ENCODE measurements at places on chromosomes 1 and 21.

GRCh38 chr21:32335601-32336575 is 37.2 kb downstream of the MRAP start:
- no peak for DNase-seq

GRCh38 chr1:192158181-192158580 is at the start of gene RGS18:
RGS18 (plus strand) TSS chr1:192158462; CDS start chr1:192158638, 176 bp downstream.
- DNase-seq, result no peak

GRCh38 chr1:34478515-34479076 is 276.3 kb upstream of the GJB5 start:
- DNase-seq, result no peak

DNA sequence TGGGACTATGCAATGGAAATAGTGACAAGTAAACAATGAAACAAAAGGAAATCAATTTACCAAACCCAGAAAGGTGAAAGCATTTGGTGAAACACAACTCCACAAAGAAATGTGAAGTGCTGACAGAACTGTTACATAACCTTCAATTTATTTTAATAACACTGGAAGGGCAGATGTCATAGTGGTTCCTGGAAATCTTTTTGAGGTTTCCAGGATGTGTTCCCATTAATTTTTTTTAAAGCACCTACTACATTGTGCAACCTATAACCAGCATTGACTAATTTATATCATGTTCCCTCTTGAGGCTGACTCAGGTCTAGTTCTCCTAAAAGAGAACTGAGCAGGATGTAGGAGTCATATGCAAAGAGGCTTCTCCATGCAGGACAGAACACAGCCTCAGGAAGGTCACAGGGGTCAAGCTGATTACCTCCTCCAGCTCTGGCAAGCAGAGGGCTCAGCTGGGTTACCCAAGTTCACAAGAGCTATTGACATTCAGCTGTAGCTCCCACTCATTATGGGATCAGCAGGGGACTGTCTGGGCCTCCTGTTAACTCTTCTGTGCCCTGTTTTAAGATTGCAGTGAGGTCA is 157.1 kb upstream of the NRIP1 start:
- DNase-seq, result peak; percentile 97

- DNase-seq, result peak; percentile 99
Measured at GRCh38 chr1:36366091-36366661, 19.5 kb downstream of the STK40 start.

DNA sequence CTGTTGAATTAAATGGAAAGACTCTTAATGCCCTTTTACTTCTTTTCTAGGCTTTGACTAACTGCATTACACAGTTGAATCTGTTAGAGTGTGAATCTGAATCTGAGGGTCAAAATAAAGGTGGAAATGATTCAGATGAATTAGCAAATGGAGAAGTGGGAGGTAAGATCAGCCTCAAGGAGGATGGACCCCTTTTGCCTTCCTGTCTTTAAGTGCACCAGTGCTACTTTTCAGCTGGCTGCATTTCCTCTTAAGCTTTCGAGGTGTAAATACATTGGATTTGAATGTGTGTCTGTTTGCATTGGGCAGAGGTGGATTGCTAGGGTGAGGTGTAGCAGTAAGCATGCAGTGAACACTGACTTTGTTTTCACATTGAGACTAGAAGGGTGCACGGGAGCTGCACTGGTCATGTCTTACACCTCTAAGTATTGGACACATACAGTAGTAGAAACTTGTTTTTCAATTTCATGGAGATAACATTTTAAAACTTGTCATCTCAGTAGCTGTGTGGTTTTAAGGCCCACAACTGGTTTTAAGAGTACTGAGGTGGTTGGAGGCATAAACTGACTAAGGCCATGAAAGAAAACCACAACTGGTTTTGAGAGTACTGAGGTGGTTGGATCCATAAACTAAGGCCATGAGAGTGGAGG is 35.4 kb downstream of the MIA3 start:
- DNase-seq, result no peak

DNA sequence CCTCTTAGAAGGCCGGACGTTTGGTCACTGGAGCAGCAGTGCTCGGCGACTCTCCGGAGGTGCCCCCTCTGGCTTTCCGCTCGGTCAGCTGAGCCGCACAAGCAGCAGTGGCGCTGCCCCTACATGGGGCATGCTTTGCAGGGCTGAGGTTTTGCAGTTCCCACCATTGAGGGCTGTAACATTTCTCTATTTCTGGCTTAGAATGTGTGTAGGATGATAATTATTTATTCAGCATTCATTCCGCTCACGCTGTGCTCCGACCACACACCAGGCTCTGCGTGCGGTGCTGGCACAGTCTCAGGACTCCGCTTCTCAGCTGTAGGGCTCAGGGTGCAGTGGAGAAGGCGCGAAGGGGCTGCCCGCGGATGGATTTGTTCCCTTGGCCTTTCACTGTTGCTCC is 119.5 kb downstream of the PCBP3 start:
- no peak for DNase-seq

GRCh38 chr1:19405195-19405760 is 80.1 kb downstream of the CAPZB start:
- peak; percentile 99 for DNase-seq

- DNase-seq, result no peak
Measured at GRCh38 chr1:68211761-68212380, 20.5 kb downstream of the WLS start.

DNA sequence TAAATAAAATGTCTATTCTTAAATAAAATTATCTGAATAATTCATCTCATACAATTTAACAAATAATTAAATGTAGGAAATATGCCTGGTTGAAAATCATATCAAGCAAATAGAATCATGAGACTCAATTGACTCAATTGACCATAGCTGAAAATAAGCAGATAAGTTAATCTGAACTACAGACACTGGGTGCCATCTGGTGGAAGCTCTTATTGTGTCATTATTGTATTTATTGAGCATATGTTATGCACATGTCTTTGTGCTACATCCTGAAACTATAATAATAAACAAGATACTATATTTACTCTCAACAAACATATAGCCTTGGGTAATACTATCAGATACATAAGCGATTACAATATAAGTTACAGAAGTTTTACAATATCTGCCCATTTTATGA is 41.0 kb downstream of the BRINP3 start:
- DNase-seq, result peak; percentile 78

DNA sequence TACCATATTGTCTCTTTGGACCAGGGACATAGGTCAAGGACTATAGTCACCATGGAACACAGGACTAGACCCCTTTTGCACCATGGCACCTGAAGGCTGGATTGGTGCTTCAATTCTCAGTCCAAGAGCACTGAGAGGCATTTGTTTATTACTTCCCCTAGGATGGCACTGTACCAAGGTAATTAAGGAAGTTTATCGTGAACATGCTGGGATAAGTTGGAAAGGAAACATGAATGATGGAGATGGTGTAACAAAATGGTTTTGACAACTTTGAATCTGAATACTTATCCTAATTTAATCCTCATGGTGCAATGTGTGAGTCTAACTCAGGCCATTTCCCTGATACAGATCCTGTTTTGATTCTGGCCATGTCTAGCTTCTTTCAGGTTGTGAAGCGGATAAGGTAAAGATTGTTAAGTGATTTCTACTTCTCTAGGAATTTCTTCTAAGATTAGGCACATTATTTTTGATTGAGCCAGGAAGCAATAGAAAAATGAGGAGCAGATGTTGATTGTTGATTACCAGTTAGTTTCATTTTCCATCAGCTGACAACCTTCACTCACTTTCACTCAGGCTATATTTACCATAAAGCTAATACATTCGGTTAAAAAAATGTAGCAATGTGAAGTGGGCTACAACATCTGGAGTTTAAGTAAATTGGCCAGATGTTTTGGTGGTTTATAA is 37.3 kb upstream of the SIPA1L2 start:
- no peak for DNase-seq

- DNase-seq, result no peak
Measured at GRCh38 chr1:109814993-109815786, 51.5 kb upstream of the EPS8L3 start.

- DNase-seq, result no peak
Measured at GRCh38 chr1:177183836-177184235, 13.1 kb downstream of the BRINP2 start.

DNA sequence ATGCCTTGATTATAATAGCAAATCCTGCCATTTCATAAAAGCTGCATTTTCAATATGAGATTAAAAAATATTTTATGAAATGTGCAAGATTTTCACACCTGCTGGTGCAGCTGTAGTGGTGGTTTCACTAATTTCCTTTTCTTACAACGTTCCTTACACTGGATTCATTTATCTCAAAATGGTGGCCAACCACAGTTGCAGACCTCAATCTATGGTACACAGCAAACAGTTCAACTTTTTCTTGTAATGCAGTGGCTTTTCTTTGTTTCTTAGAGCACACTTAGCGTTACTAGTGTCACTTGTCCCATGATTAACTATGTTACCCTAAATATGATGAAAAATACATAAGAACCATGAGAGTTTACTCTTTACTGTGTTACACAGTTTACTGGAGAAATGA is 32.7 kb downstream of the FCER1A start:
- no peak for DNase-seq

- DNase-seq, result peak; percentile 64
Measured at GRCh38 chr1:225733254-225733653, 44.4 kb upstream of the SRP9 start.

DNA sequence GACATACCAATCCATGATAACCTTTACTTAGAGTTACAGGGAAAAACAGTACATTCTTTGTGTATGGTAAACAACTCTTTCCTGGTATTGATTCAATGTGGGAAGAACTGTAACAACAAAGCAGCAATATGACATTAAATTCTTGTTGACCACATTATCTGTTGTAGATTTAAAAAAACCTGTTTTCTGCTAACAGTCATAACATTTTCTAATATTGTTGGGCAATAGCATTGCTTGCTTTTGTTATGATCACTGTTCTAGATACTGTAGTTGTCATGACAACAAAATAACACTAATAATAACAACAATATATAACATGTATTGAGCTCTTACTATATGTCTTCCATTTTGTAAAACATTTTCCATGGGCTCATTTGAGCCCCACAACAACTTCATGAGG is 54.2 kb downstream of the PDE4B start:
- DNase-seq, result no peak

DNA sequence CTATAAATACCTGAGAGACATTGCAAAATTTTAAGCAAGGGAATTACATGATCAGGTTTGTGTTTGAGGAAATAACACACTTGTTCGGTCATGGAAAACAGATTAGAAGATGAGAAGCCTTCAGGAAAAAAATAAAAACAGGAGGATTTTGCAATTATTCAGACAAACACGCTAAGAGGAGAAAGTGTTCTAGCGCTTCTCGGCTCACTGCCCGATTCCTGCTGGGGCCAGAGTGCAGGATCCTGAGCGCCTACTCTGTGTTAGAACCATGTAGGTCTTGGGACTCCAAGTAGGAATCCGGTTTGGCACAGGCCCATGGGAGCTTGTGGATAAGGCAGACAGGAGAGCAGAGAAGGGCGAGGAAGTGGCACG is 8.1 kb upstream of the PRELP start:
- no peak for DNase-seq

- DNase-seq, result peak; percentile 86
Measured at GRCh38 chr1:18175530-18176377, 68.2 kb downstream of the IGSF21 start.

DNA sequence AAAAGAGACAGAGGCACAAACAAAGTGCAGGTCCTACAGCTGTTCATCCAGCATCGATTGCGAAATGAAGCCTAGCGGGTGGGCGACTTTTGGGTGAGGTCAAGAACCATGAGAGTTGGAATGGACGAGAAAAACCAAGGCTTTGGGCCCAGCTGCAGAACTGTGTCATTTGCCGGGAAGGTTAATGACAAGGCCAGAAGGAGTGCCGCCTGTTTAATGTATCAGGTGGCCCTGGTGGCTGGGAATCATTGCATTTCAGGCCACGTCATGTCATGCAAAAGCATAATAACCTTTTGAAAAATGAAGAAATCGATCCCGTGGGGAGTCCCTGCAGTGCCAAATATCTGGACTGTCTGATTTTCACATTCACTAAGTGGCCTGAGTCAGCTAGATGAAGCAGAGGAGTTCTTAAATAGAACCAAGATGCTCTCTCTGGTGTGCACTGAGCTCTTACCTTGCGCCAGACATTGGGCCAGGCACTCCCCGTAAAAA is 8.1 kb upstream of the RCC2 start:
- DNase-seq, result no peak

GRCh38 chr1:85024736-85025135 is 23.6 kb downstream of the MCOLN3 start:
- DNase-seq, result no peak

DNA sequence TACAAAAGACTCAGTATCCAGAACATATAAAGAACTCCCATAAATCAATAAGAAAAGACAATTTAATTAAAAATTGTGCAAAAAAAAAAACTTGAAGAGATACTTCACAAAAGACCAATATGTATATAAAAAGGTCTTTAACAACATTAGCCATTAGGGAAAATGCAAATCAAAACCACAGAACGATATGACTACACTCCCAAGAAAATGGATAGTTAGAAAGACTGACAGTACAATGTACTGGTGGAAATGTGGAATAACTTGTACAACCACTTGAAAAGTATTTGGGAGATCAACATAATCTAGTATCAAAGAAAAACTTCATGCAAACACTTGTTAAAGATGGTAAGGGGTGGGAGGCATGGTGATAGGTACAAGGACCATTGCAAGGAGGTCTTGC is 3.9 kb upstream of the CLCA1 start:
- DNase-seq, result no peak

All from NCI-H82 (cell line).